ENCODE measurements at places on chromosomes 1 and 21.

DNA sequence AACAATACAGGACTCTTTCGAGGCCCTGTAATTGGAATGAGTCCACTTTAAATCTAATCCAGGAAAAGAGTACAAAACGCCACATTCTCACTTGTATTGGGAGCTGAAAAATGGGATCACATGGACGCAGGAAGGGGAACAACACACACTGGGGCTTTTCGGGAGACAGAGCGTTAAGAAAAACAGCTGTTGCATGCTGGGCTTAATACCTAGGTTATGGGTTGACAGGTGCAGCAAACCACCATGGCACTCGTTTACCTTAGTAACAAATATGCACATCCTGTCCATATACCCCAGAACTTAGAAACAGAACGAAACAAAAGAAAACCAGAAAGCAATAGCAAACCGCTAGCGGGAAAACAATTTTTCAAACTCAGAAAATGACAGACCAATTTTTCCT lies 1532.7 kb upstream of the TPTE start:
- DNase-seq: no peak

GRCh38 chr1:37465593-37466517 lies 8.5 kb upstream of the ZC3H12A start:
- no peak for DNase-seq

- no peak for DNase-seq
These were observed 321.3 kb downstream of the KIF26B start for GRCh38 chr1:245475961-245476516.

DNA sequence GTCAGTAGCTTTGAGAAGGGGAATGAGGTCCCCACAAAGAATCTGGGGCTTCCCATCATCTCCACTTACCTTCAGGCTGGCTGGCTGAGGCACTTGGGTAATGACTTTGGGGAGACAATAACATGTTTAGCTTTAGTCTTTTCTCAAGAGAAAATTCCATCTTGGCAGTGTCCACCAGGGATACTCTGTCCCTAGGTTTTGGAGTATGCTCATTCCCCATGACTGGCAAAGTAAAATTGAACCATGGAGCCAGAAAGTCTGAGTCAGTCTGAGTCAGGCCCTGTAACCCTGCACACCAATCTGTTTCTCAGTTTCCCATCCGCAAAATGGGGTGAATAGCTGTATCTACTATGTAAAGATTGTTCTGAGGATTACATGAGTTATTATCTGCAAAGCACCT lies 28.2 kb downstream of the RUNX1 start:
- no peak for DNase-seq

GRCh38 chr1:75641325-75641724 lies 30.4 kb upstream of the SLC44A5 start:
- no peak for DNase-seq

- DNase-seq: no peak
These were observed 45.4 kb downstream of the ETS2 start for GRCh38 chr21:38851101-38851500.

DNA sequence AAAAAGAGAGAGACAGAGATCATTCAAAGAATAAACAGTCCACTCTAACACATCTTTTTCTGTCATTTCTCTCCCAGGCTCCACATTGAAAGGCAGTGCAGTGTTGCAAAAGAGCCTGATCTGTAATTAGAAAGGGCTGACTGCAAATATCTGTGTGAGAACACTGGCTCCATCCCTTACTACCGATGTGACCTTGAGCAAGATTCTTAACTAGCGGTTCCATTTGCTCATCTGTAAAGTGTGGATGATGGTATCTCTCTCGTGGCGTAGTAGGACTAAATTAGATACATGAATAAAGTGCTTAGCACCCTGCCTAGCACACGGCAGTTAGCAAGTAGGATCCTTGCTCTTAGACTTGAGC lies 26.9 kb upstream of the SLC44A3 start:
- DNase-seq: no peak

DNA sequence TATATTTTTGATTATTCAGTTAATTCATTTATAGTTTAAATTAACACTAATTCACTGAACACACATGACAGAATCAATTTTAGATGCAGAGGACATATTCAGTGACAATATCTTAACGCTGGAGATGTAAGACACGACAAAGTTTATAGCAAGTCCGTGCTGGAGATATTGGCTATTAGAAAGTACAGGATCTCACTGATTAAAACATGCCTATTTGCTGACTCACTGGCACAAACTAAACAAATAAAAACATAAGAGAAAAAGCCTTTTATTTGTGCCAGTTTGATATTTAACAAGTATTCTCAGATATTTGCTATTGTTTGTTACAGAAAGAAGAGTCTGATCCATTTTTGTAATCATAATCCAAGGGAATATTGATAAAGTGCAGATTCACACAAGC lies 1122.9 kb upstream of the B3GALT2 start:
- no peak for DNase-seq
